ENCODE measurements at places on chromosomes 4 and X.

DNA sequence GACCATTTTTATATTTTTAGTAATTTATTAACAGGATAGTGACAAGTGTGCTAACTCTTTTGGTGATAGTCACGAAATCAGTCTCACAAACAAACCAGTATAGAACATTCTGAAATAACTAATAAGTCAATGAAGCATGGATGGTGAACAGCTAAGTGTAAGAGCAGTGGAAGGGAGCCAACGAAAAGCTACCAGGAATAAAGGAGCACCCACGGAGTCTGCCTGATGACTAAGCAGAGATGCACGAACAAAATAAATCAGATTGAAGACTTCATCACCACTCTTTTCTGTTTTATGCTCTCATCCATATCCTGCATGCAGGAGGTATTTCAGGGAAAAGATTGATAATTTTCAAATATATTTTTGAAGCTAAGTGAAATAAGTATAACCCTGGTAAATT lies 891.1 kb upstream of the HS3ST1 start:
- no peak for DNase-seq

- DNase-seq, result no peak
Measured at GRCh38 chr4:14701389-14701788, 300.9 kb upstream of the CPEB2 start.

DNA sequence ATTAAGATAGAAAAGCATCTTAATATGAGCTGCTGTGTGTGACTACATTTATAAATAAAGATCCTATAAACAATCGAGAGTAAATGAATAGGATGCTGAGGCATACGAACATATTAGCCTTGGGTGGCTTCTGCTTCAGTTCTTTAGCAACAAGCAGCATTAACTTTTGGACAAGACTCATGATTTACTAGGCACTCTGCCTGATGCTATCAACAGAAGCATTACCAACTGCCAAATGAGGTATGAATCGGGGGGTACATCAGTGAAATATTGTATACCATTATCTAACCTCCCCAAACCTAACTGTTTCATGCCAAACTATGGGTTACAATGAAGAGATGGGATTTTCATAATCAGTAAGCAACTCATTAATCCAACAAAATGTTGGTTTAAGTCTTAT lies 113.1 kb downstream of the RAB28 start:
- DNase-seq, result no peak

- no peak for DNase-seq
Measured at GRCh38 chr4:3323071-3323481, 30.3 kb downstream of the RGS12 start.

DNA sequence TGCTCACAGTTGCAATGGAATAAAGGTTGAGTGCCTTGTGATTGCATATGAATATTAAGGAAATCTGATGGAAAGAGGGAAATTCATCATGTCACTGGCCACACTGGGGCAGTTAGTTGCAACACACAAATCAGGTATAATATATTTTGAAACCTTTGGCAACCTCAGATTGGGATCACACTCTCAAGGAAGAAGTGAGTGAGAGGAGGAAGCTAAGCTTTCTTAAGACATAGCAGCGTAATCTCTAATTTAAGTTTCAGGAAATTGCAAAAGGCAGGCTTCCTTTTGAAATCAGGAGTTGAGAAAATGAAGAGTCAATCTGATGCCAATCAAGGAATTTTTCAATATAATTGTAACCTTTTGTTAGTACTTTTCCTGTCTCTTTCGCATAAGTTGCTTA lies 12.3 kb upstream of the CLTRN start:
- DNase-seq, result no peak

- no peak for DNase-seq
Measured at GRCh38 chr4:181821039-181822004, 421.9 kb upstream of the TENM3 start.

DNA sequence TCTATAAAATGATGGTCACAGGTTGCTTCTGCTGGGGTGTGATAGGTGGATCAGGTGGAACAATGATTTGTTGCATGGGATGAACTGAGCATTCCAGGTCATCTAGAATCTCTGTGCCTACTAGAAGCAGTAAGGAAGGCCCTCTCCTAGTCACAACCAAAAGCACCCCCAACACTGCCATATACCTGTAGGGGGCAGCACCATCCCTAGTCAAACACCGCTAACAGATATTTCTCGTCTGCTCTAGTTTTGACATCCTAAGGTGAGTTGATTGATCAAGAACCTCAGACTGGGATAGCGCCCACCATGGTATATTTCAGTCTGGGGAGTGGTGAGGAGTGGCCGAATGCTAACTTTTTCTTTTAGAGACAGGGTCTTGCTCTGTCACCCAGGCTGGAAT lies 160.2 kb downstream of the NHS start:
- DNase-seq, result no peak

DNA sequence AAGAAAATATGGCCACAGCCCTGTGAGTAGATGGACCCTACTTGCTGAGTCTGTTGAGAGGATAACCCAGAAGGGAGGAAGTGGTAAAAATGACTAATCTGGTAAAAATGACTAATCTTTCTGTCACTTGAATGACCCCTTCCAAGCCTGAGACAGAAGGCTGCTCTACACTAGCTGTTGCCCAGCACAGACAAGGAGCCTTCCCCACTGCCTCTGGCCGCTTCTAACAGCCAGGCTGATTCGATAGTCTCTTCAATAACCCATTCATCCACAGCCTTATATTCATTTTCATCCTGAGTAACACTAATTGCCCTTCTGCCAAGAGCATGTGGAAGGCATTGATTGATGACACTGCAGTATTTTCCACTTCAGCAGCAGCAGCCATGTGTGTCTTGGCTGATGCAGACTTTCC lies 18.4 kb downstream of the MAGEB17 start:
- no peak for DNase-seq

GRCh38 chr4:87425711-87426110 lies 3.3 kb downstream of the NUDT9 start:
- no peak for DNase-seq

- no peak for DNase-seq
Measured at GRCh38 chrX:39894683-39895082, 203.1 kb downstream of the BCOR start.

DNA sequence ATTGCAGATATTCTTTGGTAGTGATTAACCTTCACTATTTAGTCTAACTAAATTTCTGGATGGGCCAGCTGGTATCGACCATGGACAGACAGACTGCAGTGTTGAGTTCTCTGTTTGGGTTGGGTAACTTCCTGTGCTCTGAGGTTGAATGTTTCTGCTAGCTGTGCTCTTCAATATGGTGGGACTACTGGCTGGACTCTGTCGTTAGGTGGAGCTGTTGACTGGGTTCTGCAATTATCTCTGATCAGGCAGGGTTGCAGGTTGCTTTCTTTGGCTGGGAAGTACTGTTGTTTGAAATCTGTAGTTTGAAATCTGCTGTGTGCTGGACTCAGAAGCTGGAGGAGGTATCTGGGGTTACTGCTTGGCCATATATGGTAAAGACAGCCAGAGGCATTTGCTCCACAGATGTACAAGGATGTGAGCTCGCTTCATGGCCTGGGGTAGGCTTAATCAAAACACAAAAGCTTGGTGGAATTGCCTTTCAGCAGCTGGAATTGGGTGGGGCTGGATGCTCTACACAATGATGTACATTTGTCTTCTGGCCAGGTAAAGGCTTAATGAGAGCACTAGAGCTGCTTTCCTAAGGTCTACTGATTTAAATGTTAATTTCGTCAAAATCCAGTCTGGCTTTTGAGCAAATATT lies 1472.0 kb downstream of the FAM133A start:
- DNase-seq, result no peak
